ENCODE measurements at places on chromosomes 6 and 20.

GRCh38 chr6:50849796-50850180 lies 31.1 kb downstream of the TFAP2B start:
- DNase-seq: no peak

GRCh38 chr6:167244991-167245390 lies 46.1 kb upstream of the UNC93A start:
- DNase-seq: no peak

DNA sequence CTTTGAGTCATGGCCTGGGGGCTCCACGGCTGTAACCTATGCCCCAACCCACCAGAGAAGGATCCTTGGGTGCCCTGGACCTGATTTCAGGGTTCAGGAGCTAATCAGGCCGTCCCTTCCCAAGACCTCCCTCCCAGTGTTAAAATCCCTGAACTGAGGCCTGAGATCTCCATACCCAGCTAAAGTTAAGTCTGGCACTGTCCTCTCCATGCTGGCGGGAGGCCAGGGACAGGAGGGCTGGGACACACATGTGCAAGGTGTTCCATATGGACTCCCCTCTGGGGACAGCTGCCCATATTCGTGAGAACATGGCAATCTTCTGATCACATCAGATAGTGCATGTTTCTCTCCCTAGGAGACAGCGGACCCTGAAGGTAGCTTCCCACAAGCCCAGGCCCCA lies 11.5 kb upstream of the TREML4 start:
- no peak for DNase-seq

- DNase-seq: no peak
Observed at GRCh38 chr20:32803092-32803491, 16.7 kb upstream of the MAPRE1 start.

GRCh38 chr6:132198040-132198439 lies 203.2 kb downstream of the MOXD1 start:
- no peak for DNase-seq

GRCh38 chr20:63265891-63266515 lies 6.6 kb upstream of the ARFGAP1 start:
- no peak for DNase-seq

DNA sequence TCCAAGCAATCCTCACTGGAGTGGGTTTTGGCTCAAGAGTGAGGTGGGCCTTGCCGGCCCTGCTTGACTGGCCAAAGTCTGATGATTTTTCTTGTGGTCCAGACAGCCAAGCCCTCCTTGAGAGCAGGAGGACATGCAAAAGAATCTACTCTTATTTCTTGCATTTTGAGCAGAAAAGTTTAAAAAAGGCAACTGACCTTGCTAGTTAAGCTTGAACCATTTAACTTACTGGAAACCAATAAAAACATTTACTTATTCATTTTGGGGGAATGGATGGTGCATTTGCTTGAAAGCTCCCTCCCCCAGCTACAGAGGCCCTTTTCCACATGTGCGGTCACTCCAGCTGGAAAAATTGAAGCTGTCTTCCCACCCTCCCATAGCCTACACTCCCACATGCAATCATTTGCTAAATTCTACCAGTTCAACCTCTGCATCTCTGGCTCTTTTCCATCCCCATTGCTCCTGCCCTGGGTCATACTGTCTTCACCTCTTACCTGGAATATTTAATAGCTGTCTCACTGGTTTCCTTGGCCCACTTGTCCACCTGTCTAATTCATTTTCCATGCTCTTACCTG lies 527.9 kb downstream of the DHX35 start:
- DNase-seq: no peak

- no peak for DNase-seq
Observed at GRCh38 chr20:41248368-41249024, 69.0 kb downstream of the ZHX3 start.

GRCh38 chr6:57256541-57256940 lies 34.4 kb upstream of the RAB23 start:
- no peak for DNase-seq

GRCh38 chr20:36471885-36472636 lies 69.3 kb upstream of the MYL9 start:
- no peak for DNase-seq

DNA sequence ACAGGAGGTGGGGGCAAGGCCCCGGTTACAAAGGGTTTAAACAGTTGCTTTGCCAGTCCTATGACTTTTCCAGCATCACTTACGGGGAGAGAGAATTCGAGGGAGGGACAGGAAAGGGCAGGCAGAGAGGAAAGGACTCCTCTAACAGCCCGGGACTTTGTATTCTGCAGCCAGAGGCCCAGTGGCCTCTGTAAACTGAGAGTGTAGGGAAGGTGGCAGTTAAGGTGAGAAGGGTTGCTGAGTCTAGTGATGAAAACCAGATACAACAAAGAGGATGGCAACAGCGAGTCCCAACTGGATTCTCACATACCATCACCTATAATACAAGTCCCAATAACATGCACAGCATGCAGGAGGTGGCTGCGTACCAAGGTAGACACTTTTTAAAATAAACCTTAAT lies 13.5 kb downstream of the PLAGL2 start:
- no peak for DNase-seq

DNA sequence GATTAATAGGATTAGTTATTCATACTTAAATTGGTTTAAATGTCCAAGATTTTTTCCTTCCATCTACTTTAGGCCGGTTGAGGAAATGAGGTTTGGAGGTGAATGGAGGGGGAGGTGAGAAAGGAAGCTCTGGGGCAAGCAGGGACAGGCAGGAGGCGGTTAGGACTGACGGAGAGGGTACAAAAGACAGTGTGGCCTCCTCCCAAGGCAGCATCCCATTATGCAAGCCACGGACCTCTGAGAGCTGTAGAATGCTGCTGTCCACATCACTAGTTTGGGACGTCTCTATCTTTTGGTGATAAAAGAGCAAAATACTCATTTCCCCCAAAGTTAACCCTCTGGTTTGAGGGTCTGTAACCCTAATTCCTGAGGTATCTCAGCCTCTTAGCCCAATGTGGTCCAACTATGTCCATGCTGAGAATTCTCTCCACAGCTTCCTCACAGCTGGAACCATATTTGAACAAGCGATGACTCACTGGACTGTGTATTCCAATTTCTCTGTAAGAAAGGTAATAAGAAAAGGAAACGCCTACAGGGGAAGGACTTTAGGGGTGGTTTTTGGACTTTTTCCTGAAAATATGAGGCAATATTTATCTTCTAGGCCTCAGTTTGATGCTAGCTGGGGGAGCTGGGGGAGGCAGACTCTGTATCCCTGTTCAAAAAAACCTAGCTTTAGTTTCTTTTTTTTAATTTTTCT lies 172.2 kb downstream of the TFAP2B start:
- DNase-seq: no peak

GRCh38 chr6:89117211-89118108 lies at the start of gene SRSF12:
Gene SRSF12 (minus strand): TSS chr6:89118071. CDS start chr6:89117887, 184 bp downstream.
- peak; percentile 57 for DNase-seq

- no peak for DNase-seq
Observed at GRCh38 chr20:63176427-63177133, 39.4 kb downstream of the YTHDF1 start.

DNA sequence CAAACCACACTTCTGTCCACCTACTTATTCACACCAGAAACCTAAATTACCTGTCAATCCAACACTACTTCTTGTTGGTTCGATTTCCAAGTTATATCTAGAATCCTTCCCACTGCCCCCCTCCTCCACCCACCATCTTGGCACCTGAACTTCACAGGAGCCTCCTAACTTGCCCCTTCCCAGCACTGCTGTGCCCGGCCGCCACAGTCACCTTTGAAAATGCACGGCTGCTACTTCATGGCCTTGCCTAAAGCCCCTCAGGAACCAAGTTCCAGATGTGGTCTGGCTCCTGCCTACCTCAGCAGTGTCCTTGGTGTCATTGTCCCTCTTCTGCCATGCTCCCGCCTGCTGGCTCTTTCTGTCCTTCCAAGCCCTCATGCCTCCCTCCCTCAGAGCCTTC lies 31.2 kb downstream of the PKIG start:
- DNase-seq: no peak

- DNase-seq: no peak
Observed at GRCh38 chr6:11251553-11252360, 19.3 kb upstream of the NEDD9 start.

- no peak for DNase-seq
Observed at GRCh38 chr6:169965657-169966311, 214.4 kb downstream of the ERMARD start.

GRCh38 chr6:41371992-41372831 lies 36.8 kb downstream of the NCR2 start:
- peak; percentile 23 for DNase-seq

GRCh38 chr20:17624070-17624469 lies 54.2 kb downstream of the DSTN start:
- no peak for DNase-seq

DNA sequence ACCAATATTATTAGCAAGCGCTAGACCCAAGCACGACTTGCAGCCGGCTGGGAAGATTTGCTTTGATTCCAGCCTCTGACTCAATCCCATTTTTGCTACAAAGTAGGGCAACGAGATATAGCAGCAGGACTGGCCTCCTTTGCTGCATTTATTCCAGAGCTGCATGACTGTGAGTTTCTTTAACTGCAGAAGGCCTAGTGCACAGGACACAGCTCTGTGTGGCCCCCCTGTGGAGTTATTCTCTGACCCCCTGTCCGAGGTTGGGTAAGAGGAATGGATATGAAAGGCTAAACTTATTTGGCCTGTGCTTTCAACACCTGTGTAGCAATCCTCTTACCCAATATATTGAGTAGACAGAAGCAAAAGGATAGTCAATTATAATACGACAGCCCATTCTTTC lies 133.3 kb upstream of the SPTLC3 start:
- no peak for DNase-seq

GRCh38 chr6:1179571-1180459 lies 132.1 kb upstream of the FOXQ1 start:
- DNase-seq: no peak

GRCh38 chr20:61630816-61631215 lies 378.8 kb downstream of the CDH4 start:
- DNase-seq: no peak

DNA sequence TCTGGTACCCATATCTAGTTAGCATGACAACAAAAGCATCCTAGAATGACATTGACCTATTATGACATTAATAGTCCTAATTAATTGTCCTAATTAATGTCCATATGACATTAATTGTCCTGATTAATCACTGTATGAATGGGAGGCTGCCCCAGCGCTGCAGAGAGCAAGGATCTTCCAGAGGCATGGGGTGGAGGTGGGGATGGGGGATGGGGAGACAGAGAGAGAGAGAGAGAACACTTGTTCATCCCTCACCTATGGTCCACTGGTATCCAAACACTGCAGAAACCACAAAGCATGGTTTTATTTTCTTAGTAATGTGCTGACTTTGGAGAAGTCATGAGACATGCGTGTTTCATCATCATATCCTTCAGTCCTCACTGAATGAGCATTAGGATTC lies 235.1 kb downstream of the FNDC1 start:
- no peak for DNase-seq

GRCh38 chr6:20319520-20320357 lies 81.9 kb upstream of the E2F3 start:
- DNase-seq: peak; percentile 82

DNA sequence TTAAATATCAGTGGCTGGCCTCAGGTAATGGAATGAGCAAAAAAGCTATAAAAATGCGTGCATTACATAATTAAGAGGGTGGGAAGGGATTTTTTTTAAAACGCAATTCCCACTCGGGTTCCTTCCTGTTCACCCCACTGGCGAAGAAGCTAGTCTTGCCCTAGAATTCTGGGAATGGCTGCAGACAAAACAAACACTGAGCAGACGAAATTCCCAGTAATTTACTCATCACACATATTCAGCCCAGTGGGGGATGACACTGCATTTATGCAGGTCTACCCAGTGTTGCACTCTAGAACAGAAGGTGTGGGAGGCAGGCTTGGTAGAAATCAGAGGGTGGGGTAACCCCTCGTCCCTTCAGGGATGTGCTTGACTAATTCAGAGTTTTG lies 2695.0 kb upstream of the DEFB115 start:
- no peak for DNase-seq

GRCh38 chr6:139133262-139134063 lies 1.4 kb upstream of the HECA start:
- no peak for DNase-seq

GRCh38 chr20:41424011-41424410 lies 57.4 kb upstream of the EMILIN3 start:
- DNase-seq: no peak

GRCh38 chr20:13436530-13436929 lies 202.2 kb downstream of the TASP1 start:
- no peak for DNase-seq

GRCh38 chr6:15960740-15961634 lies 167.9 kb upstream of the MYLIP start:
- no peak for DNase-seq

- no peak for DNase-seq
Observed at GRCh38 chr20:12354725-12355124, 437.0 kb downstream of the BTBD3 start.

- DNase-seq: no peak
Observed at GRCh38 chr6:135493218-135493961, 4.2 kb downstream of the AHI1 start.

DNA sequence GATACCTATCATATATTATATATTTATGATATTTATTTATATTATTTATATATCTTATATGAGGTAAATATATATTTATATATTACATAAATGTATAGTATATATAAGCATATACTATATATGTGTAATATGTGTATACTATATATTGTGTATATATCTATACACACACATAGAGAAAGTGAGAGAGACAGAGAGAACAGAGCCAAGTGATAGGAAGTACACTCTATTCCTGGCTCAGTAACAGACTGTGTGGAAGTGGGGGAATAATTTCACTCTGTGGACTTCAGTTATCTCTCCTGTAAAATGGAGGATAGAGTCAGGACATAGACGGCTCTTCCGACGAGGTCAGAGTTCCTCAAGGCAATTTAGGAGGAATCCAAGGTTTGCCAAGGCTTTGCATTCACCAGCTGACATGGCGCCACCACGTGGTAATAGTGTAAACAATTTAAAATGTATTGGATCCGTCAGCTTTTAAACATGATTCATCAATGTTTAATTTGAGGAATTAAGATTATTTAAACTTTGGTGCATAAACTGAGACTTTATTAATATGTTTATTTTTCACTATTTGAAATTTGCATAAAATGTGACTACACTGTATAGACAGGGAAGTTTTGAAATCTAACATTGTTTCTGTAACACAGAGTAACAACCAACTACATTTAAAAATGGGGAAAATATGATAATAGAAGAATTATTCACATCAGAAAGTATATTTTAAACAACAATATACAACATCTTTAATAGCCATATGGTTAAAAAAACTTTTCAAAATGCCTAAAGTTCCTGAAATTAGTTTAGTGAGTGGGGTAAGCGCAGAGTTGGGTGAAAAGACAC lies 75.4 kb upstream of the TMEM244 start:
- DNase-seq: peak; percentile 23

DNA sequence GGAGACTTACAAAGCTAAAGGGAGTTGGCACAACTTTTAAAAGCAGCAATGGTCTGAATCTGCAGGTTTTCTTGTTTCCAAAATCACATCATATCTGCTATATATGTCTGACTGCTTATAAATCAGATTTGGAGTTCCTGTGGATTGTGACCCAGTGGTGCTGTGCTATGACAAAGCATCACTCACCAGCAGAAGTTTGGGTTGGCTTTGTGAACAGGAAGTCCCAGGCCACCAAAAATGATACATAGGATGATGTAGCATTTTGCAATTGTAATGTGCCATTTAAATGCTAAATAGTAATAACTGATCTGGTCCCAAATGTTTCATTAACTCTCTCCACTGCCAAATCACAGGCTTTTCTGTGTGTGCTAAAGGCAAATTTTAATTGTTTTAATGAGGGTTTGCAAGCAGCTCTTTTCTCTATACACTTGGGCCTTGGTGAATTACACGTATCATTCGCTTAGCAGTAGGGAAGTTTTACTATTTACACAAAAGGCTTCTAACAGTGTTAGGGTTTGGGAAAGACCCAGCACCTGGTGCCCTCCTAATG lies 60.8 kb downstream of the SYNDIG1 start:
- DNase-seq: no peak
